ENCODE measurements at places on chromosomes 11 and 22.
A peak's percentile ranks its signal among the peaks of the same experiment; 100 is the strongest.

DNA sequence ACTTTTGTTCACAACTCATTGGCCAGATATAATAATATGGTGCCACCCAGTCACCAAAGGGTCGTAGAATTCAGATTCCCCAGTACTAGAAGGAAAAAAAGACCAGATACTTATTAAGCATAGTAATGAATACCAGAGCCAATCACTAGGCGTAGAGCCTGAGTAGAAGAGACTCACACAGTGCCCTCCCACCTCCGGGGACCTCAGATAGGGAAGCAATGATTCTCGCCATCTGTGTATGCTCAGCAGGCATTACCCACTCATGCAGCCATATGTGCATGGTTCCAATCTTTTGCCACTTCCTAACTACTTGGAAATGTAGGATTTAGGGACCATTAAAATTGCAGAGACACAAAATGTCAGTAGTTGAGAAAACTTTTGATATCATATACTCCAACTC lies 85.3 kb downstream of the C11orf87 start:
- no peak for DNase-seq

- DNase-seq = peak; percentile 81
Measured at GRCh38 chr22:36334821-36335603, 52.8 kb downstream of the MYH9 start.

DNA sequence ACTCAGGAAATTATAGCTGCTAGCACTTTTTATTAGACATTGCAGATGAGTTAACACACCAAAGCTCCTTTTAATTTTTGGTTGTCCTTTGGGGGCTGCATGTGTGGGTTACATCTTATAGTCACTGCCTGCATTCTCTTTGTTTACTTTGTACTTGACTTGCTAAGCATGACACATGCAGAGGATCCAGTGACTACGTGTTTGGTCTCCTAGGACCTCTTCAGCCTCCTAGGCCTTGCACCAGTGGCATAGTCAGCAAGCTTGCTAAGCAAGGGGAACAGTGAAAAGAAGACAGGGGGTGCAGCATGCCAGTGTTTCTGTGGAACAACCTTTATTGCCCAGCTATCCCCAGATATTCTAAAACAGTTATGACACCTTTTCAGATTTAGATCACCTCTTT lies 108.2 kb downstream of the PAX6 start:
- DNase-seq = no peak

DNA sequence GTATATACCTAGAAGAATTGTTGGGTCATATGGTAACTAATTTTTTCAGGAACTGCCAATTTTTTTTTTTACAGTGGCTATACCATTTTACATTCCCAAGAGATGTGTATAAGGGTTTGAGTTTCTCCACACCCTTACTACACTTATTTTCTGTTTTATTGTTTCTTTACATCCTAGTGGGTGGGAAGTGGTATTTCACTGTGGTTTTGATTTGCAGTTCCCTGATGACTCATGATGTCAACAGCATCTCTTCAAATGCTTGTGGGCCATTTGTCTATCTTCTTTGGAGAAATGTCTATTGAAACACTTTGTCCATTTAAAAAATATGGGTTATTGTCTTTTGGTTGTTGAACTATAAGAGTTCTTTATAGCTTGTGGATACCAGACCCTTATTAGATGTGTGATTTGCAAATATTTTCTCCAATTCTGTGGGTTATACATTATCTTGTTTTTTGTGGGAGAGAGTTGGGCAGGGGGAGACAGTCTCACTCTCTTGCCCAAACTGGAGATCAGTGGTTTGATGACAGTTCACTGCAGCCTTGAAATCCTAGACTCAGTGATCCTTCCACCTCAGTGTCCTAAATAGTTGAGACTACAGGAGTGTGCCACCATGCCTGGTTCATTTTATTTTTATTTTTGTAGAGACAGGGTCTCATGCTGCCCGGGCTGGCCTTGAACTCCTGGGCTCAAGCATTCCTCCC lies 30.3 kb upstream of the PISD start:
- peak; percentile 51 for DNase-seq

- DNase-seq = no peak
Measured at GRCh38 chr11:73381589-73381988, 5.4 kb downstream of the RELT start.

DNA sequence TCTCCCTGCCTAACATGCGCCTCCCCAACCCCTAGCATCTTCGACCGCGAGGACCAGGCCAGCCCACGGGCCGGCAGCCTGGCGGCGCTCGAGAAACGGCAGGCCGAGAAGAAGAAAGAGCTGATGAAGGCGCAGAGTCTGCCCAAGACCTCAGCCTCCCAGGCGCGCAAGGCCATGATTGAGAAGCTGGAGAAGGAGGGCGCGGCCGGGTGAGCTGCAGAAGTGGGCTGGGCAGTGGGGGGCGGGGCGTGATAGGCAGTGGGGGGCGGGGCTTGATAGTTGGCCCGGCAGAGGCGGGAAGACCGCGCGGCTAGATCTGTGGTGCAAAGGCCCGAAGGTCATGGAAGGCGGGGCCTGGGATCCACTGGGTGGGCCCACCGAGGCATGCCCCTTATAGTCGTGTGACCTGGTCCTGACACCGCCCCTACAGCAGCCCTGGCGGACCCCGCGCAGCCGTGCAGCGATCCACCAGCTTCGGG lies 8.7 kb downstream of the SELENOM start:
- DNase-seq = no peak

- no peak for DNase-seq
Measured at GRCh38 chr11:66567787-66568123, 651 bp downstream of the CTSF start.

GRCh38 chr11:128334311-128335044 lies 252.9 kb downstream of the ETS1 start:
- no peak for DNase-seq

DNA sequence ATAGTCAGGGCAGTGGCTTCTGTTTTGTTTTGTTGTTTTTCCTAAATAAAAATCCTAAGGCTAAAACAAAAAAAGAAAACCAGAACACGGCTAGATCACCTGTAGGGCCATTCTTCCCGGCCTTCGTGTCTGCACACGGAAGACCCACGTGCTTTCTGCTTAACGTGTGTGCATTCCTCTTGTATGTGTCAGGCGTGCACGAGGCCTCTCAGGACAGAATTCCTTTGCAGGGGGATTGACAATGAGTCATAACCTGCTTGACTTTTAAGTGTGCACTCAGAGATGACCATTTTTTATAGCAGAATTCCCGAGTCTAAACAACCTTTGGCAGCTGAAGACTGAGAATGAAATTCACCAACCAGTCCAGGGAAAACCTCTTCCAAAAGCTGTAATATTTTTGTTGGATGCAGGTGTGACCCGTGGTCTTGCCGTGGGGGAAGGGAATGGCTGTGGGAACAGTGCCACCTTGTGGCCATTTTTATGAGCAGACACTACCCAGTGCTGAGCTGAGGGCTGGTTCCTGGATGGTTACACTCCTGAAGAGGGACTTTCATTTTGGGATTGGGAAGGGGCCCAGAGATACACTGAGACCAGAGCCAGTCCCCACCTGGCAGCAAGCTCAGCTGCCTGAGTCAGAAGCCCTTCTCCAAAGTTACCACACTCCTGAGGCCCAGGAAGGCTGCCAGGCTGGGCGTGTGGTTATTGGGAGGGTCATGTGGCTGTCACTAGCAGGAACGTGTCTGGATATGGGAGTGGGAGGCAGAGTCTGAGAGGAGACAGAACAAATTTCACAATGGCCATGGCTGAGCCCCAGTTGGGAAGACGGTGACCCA lies 35.7 kb upstream of the DKK3 start:
- peak; percentile 57 for DNase-seq

DNA sequence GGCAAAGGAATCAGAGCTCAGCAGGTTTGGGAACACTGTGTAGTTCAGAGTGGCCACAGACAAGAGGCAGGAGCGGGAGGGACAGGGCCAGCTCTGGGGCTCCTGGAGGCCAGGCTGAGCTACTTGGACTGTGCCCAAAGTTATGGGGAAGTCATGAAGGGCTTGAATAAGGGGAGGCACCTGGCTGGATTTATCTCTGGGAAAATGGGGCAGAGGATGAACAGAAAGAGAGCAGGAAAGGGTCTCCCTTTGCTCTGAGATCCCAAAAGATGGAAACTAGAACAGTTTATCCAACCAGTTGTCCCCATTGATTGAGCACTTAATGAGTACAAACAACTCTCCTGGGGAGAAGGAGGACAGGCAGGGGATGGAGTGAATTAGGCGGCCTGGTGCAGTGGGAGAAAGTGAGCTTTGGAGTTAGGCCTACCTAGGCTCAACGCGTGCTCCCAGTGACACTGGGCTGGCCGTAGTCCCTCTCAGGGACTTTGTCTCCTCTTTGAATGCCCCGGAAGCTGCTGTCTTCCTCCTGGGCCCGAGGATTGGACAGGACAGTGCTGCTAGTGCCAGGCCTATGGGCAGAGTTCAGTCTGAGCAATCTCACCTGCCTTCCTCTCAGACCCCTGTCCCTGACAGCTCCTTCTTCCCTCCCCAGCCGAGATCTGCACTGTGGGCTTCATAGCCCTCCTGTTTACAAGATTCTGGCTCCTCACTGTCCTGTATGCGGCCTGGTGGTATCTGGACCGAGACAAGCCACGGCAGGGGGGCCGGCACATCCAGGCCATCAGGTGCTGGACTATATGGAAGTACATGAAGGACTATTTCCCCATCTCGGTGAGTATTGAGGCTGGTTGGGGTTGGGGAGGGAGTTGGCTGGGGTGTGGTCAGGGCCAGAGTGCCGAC lies 2.0 kb downstream of the MOGAT2 start:
- no peak for DNase-seq

DNA sequence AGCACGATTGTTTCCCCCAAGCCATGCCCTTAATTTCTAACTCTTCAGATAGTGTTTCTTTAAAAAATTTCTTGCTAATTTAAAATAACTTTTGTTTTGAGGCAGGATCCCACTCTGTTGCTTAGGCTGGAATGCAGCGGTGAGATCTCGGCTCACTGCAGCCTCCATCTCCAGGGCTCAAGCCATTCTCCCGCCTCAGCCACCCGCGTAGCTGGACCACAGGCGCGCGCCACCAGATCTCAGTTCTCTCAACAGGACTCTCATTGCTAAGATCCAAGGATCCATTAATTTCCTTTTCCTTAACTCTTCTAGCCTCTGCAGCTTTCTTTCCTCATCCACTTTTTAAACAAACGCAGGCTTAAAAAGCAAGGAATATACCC lies 327 bp upstream of the MED17 start:
- no peak for DNase-seq

- DNase-seq = no peak
Measured at GRCh38 chr11:61495801-61496601, 12.5 kb upstream of the LRRC10B start.

DNA sequence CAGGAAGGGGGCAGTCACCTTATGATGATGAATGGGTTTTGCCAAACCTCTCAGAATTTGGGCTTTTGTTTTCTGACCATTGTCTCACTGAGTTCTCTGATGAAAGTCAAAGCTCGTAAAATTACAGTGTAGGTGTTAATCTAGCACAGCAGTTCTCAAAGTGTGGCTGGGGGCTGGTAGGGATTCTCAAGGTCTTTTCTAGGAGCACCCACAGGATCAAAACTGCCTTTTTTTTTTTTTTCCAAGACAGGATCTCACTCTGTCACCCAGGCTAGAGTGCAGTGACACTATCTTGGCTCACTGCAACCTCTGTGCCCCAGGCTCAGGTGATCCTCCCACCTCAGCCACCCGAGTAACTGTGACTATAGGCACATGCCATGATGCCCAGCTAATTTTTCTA lies 66.1 kb downstream of the C22orf31 start:
- DNase-seq = no peak

GRCh38 chr11:103798026-103798425 lies 238.4 kb upstream of the DDI1 start:
- DNase-seq = no peak

DNA sequence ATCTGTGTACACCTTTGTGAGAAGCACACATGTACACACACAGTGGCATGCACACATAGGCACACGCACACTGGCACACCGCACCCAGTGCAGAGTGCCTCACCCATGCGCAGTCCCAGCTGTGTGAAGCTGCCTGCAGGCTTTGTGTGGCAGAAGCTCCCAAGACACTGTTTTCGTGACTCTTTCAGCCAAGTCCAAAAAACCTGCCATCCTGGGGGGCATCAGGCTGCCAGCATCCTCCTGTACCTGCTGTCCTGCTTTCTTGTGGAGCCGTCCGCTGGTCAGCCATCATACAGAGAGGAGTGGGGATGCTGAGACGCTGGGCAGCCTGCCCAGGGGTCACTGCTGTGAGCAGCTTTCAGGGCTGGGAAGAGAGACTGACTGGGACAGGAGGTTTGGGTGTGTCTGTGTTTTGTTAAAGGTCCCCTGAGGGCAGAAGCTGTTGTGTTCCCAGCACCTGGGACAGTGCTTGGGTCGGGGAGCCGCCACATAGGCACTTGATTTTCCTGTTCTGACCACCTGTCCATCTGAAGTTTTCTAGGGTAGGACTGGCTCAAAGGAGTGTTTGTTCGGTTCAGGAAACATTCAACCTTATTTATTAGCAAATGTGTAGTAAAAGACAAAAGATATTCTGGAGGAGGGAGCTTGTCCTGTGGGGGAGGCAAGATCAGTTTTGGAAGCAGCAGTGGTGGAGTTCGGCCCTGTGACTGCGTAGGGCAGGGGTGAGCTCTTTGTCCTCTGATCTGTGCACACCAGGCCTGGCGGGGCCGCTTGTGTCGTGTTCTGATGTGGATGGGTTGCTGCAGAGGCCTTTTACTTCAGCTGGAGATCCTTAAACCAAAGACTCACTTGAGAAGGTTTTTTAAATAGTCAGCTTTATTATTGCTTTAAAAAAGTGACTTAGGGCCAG lies 29.7 kb downstream of the AP2A2 start:
- DNase-seq = no peak

GRCh38 chr11:118087931-118088330 lies 1.2 kb upstream of the SMIM35 start:
- DNase-seq = no peak

DNA sequence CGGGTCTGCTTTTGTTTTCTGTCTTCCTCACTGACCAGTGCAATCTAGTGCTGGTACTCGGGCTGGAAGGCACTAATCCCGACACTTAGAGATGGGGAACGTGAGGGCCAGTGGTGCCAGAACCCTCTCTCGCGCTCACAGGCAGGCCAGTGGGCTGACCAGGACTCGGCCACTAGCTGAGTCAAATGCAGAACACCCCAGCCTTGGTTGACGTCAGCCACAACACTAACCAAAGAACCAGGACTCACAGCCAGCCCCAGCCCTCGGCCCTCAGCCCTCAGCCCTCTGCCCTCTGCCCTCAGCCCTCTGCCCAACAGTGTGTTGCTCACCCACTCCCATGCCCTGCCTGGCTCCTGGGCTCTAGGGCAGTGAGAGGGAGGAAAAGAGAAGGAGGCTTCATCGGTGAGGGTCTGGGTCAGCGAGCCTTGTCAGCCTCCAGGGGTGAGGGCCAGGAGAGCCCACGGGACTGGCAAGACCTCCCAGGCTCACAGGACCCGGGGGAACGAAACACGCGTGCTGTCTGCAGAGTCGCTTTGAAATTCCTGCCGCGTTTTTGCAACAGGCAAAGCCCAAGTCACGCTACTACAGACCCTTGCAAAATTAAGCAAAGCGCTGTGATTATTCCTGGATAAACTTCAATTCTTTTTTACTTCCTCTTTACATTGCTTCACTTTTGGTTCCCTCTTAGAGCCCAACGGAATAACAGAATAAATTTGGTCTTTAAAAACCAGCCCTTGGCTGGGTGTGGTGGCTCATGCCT lies 27.5 kb downstream of the KIAA0930 start:
- no peak for DNase-seq

GRCh38 chr11:17745023-17745772 lies 10.6 kb downstream of the KCNC1 start:
- DNase-seq = no peak

- DNase-seq = peak; percentile 56
Measured at GRCh38 chr22:35971456-35972119, 57.0 kb downstream of the RBFOX2 start.

- DNase-seq = no peak
Measured at GRCh38 chr22:40480996-40481395, 110.6 kb downstream of the SGSM3 start.

GRCh38 chr11:2724104-2724503 lies 24.3 kb upstream of the KCNQ1OT1 start:
- no peak for DNase-seq
